ENCODE measurements at places on chromosomes 12 and 14.

DNA sequence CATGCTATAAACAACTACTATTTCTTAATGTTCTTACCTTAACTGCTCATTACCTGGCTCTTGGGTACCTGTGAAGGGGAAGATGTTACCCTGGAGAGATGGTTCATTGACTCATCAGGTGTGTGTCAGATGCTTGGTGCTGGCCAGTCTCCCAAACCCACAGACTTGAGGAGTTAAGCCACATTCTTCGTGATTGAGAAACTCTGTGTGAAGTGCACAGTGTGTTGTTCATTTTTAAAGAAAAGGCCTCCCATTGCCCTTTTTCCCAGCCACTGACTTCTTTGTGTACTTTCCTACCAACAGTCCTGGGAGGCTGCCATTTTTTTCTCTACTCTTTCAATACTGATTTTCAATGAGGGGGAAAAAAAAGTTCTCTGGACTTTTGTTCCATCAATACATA lies 3.2 kb downstream of the MGST1 start:
- no peak for DNase-seq

DNA sequence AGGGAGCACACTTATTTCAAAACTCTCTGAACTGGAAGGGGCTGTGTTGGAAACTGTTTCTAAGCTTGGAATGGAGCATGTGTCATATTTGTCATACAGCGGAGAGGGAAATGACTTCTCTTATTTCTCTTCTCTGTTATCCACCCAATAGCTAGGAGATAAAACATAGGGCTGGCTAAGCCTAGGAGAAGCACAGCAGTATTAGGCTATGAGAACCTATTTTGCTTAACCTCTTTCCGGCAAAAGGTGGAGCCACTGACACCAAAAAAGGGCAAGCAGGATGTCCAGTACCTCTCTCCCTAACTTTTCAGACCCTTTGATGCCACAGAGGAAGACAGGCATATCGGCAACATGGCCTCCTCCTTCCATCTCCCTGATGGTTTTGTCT lies 148.3 kb downstream of the CRADD start:
- DNase-seq: no peak

DNA sequence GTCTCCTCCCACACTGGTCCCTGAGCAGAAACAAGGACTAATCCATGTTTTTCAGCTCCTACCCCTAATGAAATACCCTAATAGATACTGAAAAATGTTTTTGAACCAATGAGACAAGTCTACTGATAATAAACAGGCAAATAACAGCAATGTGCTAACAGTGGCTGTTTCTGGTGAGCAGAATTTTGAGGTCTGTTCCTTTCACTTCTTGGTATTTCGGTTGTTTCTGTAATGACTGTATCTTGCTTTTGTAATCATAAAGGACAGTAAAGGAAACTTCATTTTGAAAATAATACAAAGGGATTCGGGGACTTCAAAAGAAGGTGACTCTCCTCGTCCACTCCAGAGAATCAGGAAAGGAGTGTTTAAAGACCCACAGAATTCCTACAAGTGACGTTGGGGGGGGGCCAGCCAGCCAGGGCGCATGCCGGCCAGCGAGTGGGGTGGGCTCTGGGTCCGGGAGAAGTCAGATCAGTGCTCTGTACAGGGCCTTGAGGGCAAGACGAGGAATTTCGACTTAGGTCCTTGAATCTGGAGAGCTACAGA lies 1.1 kb upstream of the CD9 start:
- DNase-seq: no peak

DNA sequence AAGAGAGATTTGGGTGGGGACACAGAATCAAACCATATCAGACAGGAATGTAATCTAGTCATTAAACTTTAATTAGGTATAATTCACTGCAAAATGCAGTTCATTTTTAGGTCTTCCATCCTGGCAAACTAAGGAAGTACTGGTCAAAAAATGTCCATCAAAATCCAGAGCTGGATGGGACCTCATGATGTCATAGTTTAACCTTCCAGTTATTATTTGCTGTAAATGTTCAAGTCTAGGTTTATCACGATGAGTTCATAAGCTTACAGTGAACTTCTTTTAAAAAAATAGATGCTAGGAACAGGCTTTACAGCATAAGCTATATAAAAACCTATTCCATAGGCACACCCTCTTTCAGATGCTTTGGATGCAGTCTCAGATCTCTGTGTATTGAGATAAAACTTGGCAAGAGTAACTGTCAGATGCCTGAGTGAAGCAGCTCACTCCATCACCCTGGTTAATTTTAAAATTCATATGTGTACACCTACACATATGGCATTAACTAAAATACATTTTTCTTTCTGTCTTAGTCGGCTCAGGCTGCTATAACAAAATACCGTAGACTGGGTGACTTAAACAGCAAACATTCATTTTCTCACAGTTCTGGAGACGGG lies 7.9 kb downstream of the SSPN start:
- no peak for DNase-seq

DNA sequence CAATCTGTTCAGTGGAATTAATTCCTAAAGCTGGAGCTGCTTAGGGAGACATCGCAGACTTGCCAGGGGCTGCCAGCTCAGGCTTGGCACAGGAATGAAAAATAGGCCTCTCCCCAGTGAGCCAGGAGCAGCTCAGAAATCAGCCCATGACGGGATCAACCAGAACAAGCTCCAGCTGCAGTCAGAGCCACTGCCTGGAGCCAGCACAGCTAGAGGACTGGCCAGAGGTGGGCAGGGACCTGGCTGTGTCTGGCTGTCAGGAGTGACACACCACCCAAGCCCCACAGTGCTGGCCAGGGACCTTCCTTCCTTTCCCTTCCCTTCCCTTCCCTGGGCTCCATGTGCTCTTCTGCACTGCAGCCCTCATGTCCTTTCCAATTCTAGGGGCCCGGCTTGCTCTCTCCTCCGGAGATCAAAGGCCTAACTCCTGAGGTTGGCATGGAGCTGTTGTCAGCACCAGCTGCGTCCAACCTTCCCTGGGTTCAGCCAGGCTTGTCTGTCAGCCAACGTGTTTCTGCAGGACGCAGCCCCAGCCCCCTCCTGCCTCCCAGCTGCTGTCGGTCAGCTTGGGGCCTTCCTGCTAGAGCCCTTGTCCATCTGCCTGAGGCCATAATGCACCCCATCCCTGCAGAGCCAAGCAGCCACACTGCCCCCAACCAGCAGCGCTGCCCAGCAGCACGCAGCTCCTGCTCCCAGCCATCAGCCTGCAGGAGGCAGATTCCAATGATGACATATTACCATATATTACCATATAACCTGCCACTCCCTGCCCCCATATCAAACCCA lies 149.3 kb downstream of the CALM1 start:
- no peak for DNase-seq

GRCh38 chr14:104752423-104752734 lies 568 bp upstream of the SIVA1 start:
- DNase-seq: no peak

- peak; percentile 47 for DNase-seq
Measured at GRCh38 chr12:12582895-12583303, 20.2 kb upstream of the DUSP16 start.
